Neural progenitor cell (in vitro differentiated cells): ENCODE measurements at places on chromosomes 1 and 21.

- DNase-seq: no peak
These were observed 14.0 kb upstream of the PABPC4 start for GRCh38 chr1:39590546-39590945.

- no peak for DNase-seq
These were observed 11.2 kb downstream of the ACTRT2 start for GRCh38 chr1:3032371-3033039.

- DNase-seq: no peak
These were observed 274.4 kb downstream of the RYR2 start for GRCh38 chr1:237316352-237316751.

DNA sequence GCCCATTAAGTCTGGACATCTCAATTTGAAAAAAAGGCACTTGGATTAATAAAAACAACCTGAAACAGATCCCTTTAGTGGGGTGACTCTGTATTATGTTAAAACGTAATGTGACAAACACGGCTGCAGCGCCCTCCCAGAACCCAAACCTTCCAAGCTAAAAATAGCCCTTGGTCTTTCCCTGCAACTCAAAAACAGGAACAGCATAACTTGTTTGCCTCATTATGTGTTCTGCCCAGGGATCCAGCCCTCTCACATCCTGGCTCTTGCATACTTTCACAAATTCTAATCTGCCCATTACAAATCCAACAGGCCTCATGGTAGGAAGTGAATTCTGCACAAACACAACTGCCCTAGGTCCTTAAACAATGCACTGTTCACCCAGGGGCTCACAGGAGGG lies 94.7 kb upstream of the GADD45A start:
- DNase-seq: no peak

DNA sequence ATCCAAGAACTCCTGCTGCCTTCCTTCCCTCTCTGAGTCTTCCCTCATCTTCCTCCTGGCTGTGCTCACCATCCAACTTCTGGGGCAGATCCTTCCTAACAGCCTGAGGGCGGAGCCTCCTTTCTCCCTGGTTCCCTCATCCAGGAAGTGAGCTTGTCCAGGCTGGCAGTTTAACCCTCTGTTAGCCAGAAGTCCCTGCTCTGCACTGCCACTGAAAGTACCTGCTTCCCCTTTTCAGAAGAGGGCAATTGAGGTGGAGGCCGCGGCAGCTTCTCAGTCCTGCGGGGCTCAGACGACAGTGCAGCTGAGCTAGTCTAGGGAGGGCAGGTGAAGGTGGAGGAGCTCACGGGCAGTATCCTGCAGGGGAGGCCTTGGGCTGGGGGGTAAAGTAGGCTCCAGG lies 149.1 kb downstream of the FCRL5 start:
- peak; percentile 9 for DNase-seq
